ENCODE measurements at places on chromosomes 5 and 9. TPM values are rescaled to one million over a fixed set of nuclear protein-coding genes. Genes with fewer than 3 reads are reported as not detected.

Gene ZDHHC11B
- total RNA-seq: 0.69 TPM

Gene PRRX2
- total RNA-seq: 2.7 TPM

Gene PAIP1
- 81.4 TPM for total RNA-seq

Gene IRX1
- total RNA-seq: not detected

Gene WNK2
- total RNA-seq: 8.3 TPM

Gene FCN2
- total RNA-seq: 69.8 TPM

Gene HRCT1
- 2.5 TPM for total RNA-seq

Gene TRIM7
- 0.55 TPM for total RNA-seq

Gene P4HA2
- 9.9 TPM for total RNA-seq

Gene ADAMTS12
- total RNA-seq: 10.5 TPM

Gene FSTL4
- 5.2 TPM for total RNA-seq

Gene HTR4
- 0.83 TPM for total RNA-seq

Gene COL15A1
- total RNA-seq: 86.3 TPM

Gene GABRP
- total RNA-seq: 0.26 TPM

Gene ZNF883
- 7.0 TPM for total RNA-seq

Gene C9
- not detected for total RNA-seq

Gene SPINK4
- total RNA-seq: not detected
